ENCODE measurements at places on chromosomes 7 and 10.

DNA sequence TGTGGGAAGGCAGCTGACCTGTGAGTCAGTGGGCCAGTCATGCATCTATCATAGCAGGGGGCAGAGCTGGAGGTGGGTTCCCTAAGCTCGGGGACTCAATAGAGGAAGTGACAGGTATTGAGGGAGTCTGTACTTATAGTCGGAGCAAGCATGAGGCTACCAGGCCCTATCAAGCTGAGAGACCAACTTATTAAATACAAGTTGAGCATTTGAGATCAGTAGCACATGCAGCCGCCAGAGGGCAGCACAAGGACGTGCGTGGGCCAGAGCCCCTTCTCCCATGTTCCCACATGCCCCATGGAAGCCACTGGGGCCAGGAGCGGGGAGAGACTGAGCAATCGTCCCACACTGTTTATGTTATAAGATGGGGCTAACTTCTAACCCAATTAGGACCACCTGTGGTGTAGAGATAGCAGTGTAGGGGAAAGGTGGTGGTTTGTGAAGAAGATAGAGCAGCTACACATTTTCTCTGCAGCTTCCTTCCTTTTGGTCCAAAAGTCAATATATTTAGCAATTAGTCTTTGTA, 13.0 kb upstream of the STK31 start:
- peak; percentile 58 for DNase-seq

- peak; percentile 23 for DNase-seq
Measured at GRCh38 chr10:129971381-129972144, 7.5 kb upstream of the EBF3 start.

DNA sequence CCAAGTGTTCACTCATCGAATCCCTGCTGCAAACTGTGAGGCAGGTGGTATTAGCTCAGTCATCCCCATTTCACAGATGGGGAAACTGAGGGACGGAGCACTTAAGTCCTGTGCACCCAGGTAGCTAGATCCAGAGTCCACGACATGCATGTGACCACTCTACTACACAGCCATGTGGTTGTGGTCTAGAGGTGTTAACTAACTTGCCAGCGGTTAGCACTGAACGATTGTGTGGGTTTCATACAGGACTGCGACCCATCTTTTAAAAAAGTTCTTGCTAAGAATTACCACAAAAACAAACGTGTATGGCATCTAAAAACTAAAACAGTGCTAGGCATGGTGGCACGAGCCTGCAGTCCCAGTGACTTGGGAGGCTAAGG, 16.1 kb upstream of the ABCC2 start:
- no peak for DNase-seq

GRCh38 chr7:120064565-120064964, 208.4 kb upstream of the KCND2 start:
- DNase-seq, result no peak

DNA sequence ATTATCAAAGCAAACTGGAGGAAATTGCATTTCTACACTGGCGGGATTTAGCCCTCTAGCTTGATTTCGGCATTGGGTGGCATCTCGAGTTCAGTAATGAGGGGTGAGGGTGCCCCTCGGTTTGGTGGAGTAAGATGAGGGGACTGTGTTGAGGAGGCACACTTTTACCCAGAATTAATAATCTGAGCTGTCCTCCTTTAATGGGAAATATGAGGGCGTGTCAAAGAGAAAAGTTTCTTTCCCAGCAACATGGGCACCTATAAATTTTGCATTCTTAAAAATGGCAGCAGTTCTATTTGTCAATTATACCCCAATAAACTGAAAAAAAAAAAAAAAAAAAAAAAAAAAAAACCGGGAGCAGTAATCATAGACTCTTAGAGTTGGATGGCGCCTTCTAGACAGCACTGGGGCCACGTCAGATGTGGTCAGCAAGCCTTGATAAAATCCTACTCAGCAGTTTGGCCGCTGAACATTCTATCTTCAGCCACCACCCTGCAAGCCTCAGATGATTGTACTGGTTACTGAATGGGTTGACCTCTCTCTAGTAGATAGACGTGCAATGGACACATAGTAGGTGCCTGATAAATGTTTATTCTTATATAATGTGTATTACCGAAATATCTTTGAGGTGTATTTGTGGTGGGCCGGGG, 931 bp downstream of the PAPSS2 start:
- no peak for DNase-seq

Measured in inflammatory macrophage treated with lipopolysaccharide for 4 hours (primary cell).